ENCODE measurements at places on chromosomes 11 and 22. TPM values are rescaled to one million over a fixed set of nuclear protein-coding genes. Genes with fewer than 3 reads are reported as not detected.
A peak's percentile ranks its signal among the peaks of the same experiment; 100 is the strongest.

- peaks cover 87% of the 10 kb centered on the region for H3K4me1 ChIP-seq
- H3K36me3 ChIP-seq, result peaks cover 6% of the 10 kb centered on the region
- peaks cover 3% of the 10 kb centered on the region for H3K27me3 ChIP-seq
- peak overlapping the region; percentile 62 for H3K4me3 ChIP-seq
- peak; percentile 50 for DNase-seq
- H3K27ac ChIP-seq, result peak overlapping the region; percentile 91
These were observed 127.7 kb downstream of the MAML2 start for GRCh38 chr11:96215110-96215782.

GRCh38 chr22:39675947-39676346 lies 105.4 kb downstream of the CACNA1I start:
- peaks cover 20% of the 10 kb centered on the region for H3K27me3 ChIP-seq
- no peak overlapping the region for H3K27ac ChIP-seq
- peaks cover 10% of the 10 kb centered on the region for H3K36me3 ChIP-seq
- peaks cover 9% of the 10 kb centered on the region for H3K4me1 ChIP-seq

- H3K27me3 ChIP-seq, result peaks cover 14% of the 10 kb centered on the region
- H3K4me3 ChIP-seq, result no peak overlapping the region
- H3K27ac ChIP-seq, result no peak overlapping the region
- no peaks in the 10 kb centered on the region for H3K36me3 ChIP-seq
- peaks cover 7% of the 10 kb centered on the region for H3K4me1 ChIP-seq
These were observed 7.3 kb upstream of the PLEKHA7 start for GRCh38 chr11:17021511-17021910.

DNA sequence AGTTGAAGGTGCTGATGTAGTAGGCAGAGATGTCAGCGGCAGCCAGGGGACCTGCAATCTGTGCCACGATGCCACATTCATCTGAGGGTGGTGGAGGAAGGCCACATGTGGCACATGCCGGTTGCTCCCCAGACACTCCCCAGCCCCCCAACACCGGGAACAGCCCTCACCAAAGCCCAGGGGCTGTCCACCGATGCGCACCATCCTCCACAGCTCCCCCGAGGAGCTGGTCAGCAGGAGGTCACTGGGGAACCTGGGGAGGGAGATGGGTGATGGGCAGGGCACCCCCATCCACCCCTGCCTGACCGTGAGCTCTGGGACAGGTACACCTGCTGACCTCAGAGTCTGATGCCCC lies 3.5 kb downstream of the CASTOR1 start:
- DNase-seq, result no peak
- H3K27me3 ChIP-seq, result peaks cover 3% of the 10 kb centered on the region
- no peak overlapping the region for H3K4me3 ChIP-seq
- no peak overlapping the region for H3K27ac ChIP-seq

DNA sequence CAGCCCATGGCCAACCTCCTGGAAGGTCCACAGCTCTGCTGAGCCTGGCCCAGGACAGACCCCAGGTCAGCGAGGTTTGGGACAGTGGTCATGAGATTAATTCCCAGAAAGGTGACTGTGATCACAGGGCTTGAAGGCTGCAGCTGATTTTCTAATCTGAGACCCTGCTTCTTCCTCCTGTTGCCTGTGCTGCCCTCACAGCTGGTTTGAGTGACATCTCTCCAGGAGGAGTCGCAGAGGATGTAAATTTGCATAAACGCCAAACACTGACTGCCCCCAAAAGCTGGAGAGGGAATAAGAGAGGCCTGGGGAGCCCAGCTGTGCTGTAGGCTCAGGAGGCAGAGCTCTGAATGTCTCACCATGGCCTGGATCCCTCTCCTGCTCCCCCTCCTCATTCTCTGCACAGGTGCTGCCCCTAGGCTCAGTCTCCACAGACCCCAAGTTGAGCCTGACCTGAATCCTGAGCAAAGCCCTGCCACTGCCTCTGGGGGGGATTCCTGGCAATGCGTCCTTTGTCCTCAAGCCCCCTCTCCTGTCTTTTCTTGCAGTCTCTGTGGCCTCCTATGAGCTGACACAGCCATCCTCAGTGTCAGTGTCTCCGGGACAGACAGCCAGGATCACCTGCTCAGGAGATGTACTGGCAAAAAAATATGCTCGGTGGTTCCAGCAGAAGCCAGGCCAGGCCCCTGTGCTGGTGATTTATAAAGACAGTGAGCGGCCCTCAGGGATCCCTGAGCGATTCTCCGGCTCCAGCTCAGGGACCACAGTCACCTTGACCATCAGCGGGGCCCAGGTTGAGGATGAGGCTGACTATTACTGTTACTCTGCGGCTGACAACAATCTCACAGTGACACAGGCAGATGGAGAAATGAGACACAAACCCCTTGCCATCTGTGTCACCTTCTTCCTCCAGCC lies 23.8 kb downstream of the GGTLC2 start:
- H3K4me1 ChIP-seq, result no peaks in the 10 kb centered on the region
- no peak overlapping the region for H3K27ac ChIP-seq
- H3K4me3 ChIP-seq, result no peak overlapping the region
- DNase-seq, result no peak
- no peaks in the 10 kb centered on the region for H3K36me3 ChIP-seq
- peaks cover 20% of the 10 kb centered on the region for H3K27me3 ChIP-seq

DNA sequence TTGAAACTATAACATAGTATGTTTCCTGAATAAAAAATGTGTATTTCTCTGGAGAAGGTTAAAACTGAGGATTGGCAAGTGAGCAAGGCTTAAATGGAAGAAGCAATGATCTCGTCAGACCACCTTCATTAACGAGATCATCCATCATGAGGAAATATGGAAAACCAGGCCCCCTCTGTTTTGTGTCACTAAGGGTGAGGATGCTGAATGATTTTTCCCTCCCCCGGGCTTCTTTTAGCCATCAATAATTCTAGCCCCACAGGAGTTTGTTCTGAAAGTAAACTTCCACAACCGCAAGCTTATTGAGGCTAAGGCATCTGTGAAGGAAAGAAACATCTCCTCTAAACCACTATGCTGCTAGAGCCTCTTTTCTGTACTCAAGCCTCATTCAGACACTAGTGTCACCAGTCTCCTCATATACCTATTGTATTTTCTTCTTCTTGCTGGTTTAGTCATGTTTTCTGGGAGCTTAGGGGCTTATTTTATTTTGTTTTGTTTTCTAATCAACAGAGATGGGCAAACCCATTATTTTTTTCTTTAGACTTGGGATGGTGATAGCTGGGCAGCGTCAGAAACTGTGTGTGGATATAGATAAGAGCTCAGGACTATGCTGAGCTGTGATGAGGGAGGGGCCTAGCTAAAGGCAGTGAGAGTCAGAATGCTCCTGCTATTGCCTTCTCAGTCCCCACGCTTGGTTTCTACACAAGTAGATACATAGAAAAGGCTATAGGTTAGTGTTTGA lies 5.8 kb upstream of the HBE1 start:
- H3K27me3 ChIP-seq, result no peaks in the 10 kb centered on the region
- no peak overlapping the region for H3K4me3 ChIP-seq
- no peak overlapping the region for H3K27ac ChIP-seq
- no peaks in the 10 kb centered on the region for H3K36me3 ChIP-seq
- peaks cover 36% of the 10 kb centered on the region for H3K4me1 ChIP-seq

Gene SCGB2A2
- not detected for total RNA-seq

GRCh38 chr11:93020248-93021046 lies 51.0 kb downstream of the MTNR1B start:
- H3K4me1 ChIP-seq, result peaks cover 70% of the 10 kb centered on the region
- peaks cover 2% of the 10 kb centered on the region for H3K27me3 ChIP-seq
- peak; percentile 54 for DNase-seq
- H3K4me3 ChIP-seq, result peak overlapping the region; percentile 84
- H3K27ac ChIP-seq, result peak overlapping the region; percentile 95

Gene MS4A15
- total RNA-seq, result not detected

Gene MS4A6A
- not detected for total RNA-seq

DNA sequence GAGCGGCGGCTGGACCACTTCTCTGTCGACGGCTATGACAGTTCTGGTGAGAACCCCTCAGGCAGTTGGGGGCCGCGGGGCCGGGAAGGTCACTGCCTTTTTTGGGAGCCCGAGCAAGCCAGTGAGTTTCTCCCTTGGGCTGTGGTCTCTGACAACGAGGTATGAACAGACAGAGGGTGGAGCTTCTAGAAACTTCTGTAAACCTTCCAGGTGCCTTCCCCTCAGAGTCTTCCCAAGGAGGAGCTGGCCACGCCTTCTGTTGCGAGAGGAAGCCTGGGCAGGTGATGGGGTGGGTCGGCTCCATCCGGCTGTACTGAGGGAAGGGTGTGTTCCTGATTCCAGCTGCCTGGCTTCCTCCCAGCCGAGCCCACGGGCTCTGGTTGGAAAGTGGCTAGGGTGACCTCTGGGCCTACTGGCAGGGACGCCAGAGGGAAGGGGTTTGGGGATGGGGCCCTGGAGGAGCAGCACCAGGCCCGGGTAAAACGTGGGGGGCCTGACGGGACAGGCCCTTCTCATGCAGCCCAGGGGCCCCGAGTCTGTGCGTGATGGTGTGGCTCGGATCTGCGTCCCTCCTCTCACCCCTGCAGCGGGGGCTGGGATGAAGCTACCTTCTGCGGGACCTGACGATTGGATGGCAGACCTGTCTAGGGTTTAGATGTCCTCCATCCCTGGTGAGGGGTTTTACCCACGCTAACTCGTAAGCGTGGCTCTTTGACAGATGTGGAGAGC lies 110.8 kb downstream of the KCNQ1OT1 start:
- no peak overlapping the region for H3K4me3 ChIP-seq
- no peak for DNase-seq
- no peak overlapping the region for H3K27ac ChIP-seq
- no peaks in the 10 kb centered on the region for H3K4me1 ChIP-seq
- H3K27me3 ChIP-seq, result peaks cover 31% of the 10 kb centered on the region

Gene TUB
- 7.5 TPM for total RNA-seq

Gene RAG1
- total RNA-seq, result 0.11 TPM

- no peaks in the 10 kb centered on the region for H3K27me3 ChIP-seq
- no peaks in the 10 kb centered on the region for H3K36me3 ChIP-seq
- peak; percentile 42 for DNase-seq
- peak overlapping the region; percentile 44 for H3K27ac ChIP-seq
These were observed 41.3 kb upstream of the SLN start for GRCh38 chr11:107752949-107753822.

DNA sequence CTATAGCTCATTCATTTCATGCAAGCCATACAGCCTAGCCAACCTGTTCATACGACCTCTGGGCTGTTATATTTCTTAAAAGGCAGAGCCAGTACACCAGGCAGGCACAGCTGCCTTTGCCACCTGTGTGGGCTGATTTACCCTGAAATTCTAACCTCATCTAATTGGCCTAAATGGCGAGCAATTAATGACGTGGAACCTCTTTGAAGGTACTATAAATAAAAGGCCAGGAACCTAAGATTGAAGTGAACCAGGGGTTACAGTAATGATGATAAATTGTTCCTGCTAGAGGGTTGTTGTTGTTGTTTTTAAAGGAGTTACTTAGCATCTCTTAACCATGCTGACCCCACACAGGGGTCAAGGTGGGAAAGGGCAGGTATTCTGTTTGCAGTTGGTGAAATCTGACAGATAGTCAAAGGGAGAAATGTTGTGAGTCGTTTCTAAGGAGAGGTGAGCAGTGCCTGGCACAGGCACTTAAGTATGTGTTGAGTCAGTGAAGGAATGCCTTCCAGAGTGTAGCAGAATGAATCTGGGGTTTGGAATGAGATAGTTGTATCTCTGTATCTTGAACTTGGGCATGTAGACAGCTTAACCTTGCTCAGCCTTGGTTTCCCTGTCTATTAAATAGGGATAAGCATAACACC lies 213.5 kb upstream of the NAV2 start:
- H3K36me3 ChIP-seq, result no peaks in the 10 kb centered on the region
- H3K4me1 ChIP-seq, result no peaks in the 10 kb centered on the region
- peaks cover 24% of the 10 kb centered on the region for H3K27me3 ChIP-seq
- DNase-seq, result peak; percentile 58
- no peak overlapping the region for H3K27ac ChIP-seq

GRCh38 chr11:123144707-123145106 lies 50.3 kb downstream of the CLMP start:
- H3K27me3 ChIP-seq, result no peaks in the 10 kb centered on the region
- H3K36me3 ChIP-seq, result peaks cover 33% of the 10 kb centered on the region
- peak overlapping the region; percentile 67 for H3K27ac ChIP-seq
- H3K4me3 ChIP-seq, result no peak overlapping the region
- H3K4me1 ChIP-seq, result peaks cover 49% of the 10 kb centered on the region
- no peak for DNase-seq

DNA sequence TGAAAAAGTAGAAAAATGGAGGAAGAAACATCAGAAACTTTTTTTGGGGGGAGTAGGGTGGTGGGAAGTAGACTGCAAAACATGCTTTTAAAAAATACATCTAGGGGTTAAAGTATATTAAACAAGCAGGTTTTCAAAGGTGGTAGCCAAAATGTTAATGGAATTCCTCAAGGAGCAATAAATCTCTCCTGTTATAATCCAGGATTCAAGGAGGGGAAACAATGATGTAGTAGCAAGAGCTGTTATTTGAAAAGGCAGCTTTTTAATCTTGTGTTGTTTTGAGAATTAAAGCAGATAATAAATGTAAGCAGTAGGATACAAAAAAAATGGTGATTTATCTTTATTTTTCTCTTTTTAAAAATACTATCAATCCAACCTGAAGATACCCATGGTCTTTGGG lies 736.5 kb upstream of the CCDC90B start:
- no peaks in the 10 kb centered on the region for H3K36me3 ChIP-seq
- no peak for DNase-seq
- peaks cover 12% of the 10 kb centered on the region for H3K4me1 ChIP-seq
- H3K27me3 ChIP-seq, result no peaks in the 10 kb centered on the region
- H3K4me3 ChIP-seq, result no peak overlapping the region
- no peak overlapping the region for H3K27ac ChIP-seq

DNA sequence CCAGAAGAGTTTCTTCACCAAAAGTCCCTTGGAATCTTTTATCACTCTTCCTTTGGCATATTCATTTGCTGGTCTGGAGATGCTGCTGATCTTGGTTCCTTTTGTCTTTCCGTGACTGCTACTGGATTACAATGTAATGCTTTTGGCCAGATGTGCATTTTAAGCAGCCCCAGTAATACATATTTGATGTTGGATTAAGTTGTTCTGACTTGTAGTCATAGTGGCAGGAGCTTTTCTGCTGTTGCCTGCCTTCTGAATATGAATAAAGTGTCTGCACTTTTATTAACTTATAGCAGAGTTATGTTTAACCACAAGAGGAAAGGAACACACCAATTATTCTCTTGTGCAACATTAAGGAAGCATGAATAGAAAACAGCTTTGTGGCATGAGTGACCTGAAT lies 360.0 kb upstream of the DDI1 start:
- no peaks in the 10 kb centered on the region for H3K36me3 ChIP-seq
- no peaks in the 10 kb centered on the region for H3K27me3 ChIP-seq
- no peak overlapping the region for H3K27ac ChIP-seq
- DNase-seq, result peak; percentile 3
- peaks cover 37% of the 10 kb centered on the region for H3K4me1 ChIP-seq

DNA sequence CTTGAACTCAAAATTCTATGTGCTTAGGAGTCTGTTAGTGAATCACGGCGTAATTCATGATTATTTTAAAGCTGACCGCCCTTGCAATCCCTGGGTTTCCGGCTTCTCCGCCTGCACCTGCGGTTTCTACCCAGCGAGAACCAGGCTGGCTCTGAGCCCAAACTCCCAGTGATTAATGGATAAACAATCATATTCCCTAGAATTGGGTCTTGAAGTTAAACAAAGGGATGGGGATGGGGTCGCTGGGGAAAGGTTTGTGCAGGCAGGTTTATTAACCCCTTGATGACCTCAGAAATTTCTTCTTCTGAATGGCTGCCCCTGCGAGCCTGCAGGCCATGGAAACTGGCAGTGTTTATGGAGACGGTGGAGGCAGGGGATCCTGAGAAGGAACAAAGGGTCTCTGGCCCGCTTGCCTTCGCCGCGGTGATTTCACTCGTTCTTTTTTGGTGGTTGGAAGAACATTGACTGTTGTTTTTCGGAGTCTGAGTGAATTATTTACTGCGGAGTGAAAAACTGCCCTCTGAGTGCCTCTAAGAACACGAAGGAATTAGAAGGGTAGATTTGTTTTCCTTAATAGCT lies 1000.3 kb downstream of the BRD1 start:
- DNase-seq, result no peak
- H3K4me3 ChIP-seq, result no peak overlapping the region
- H3K36me3 ChIP-seq, result peaks cover 14% of the 10 kb centered on the region

Gene C22orf15
- total RNA-seq, result 2.4 TPM

Measured in HFFc6 (cell line).